Immature natural killer cell (primary cell): ENCODE measurements at places on chromosomes 1 and 21. TPM values are rescaled to one million over a fixed set of nuclear protein-coding genes. Genes with fewer than 3 reads are reported as not detected.

GRCh38 chr1:226609836-226610455, 61.4 kb downstream of the STUM start:
- no peak overlapping the region for H3K27ac ChIP-seq
- H3K4me1 ChIP-seq = no peaks in the 10 kb centered on the region
- H3K27me3 ChIP-seq = peaks cover 4% of the 10 kb centered on the region
- no peaks in the 10 kb centered on the region for H3K36me3 ChIP-seq

DNA sequence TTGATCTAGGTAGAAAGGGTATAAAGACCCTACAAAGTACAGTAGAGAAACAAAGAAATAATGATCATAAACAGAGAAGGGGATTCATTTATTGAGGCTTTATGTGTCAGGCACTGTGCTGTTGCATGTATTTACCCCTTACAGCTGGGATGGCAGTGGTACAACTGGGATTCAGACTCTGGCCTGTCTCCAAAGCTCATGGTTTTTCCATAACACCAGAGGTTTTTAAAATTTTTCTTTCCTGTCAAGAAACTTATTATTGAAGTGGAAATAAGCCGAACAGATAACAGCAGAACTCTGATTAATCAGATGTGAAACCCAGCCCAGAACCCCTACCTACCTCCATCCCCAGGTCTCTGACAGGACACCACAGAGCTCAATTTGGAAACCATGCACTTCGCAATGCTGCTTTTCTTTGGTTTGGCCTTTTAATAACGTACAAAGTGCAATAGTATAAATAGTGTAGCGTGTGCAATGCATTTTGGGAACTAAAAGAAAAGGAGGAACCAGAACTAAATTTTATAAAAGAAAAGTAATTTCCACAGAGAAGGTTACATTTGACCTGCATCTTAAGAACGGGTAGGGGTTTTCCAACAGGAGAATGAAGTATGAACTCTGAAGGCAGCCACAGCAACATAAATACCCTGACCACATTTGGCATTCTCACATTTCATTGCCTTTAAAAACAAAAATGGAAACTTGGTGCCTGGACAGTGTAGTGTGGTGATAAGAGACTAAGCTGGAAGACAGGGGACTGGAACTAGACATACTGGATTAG, 92.0 kb upstream of the S1PR1 start:
- H3K36me3 ChIP-seq = peaks cover 4% of the 10 kb centered on the region
- H3K4me3 ChIP-seq = no peak overlapping the region
- H3K27ac ChIP-seq = no peak overlapping the region
- H3K27me3 ChIP-seq = no peaks in the 10 kb centered on the region

DNA sequence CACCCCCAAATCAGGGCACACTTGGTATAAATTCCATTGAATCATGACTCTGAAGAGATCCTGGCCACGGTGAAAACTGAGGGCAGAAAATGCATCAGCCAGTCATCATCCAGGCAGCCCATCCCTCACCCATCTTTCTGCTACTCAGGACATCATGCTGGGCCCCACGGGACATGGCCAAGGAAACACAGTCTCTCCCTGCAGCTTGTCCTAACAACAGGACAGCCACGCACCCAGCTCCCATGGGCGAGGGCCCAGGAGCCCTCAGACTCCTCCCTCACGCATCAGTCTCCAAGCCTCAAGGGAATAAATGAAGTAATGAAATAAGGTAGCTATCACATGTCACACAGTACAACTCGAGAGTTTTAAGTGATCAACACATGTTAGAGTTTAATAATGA, 37.8 kb downstream of the ELK4 start:
- H3K27ac ChIP-seq = peak overlapping the region; percentile 92
- peak overlapping the region; percentile 48 for H3K4me3 ChIP-seq
- peaks cover 26% of the 10 kb centered on the region for H3K4me1 ChIP-seq
- peaks cover 3% of the 10 kb centered on the region for H3K27me3 ChIP-seq
- H3K36me3 ChIP-seq = peaks cover 14% of the 10 kb centered on the region

DNA sequence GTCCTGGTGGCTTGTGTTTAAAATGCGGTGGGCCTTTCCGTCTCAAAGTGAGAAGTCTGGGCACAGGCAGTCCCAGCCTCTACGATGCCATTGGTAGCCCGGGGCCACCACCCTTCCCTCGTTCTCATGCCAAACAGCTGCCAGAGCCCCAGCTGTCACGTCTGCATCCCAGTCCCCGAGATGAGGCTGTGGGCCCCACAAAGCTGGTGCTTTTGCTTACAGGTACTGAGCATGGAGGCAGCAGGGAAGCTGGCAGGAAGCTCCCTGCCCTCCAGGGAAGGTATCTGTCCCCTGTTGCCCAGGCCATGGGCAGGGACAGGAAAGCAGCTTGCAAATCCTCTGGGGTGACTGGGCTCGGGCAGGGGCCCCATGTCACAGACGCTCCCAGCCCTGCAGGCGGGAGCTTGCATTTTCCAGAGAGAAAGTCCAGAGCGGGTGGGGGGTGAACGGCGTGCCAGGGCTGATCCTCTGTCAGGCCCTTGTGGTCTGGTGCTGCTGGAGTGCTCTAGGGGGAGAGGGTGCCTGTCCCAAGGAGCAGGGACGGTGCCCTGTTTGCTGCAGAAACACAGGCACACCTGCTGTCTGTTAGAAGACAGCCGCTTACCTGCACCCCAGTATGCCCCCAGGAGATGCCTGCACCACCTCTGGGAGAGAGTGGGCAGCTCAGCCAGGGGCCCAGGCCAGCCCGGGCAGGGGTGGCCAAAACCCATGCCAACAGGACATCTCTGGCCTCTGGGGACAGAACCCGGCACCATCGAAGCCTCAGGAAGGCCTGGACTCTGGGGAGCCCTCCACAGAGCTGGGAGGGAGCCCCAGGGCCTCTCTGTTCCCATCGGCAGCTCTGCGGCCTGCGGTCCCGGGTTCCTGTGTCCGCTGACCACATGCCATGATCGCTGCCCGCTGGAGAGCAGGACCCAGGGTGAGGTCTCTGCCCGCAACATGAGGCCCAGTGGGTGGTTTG, 45.9 kb downstream of the SLX9 start:
- no peaks in the 10 kb centered on the region for H3K27me3 ChIP-seq
- no peak for DNase-seq
- no peaks in the 10 kb centered on the region for H3K36me3 ChIP-seq
- no peak overlapping the region for H3K27ac ChIP-seq
- H3K4me3 ChIP-seq = no peak overlapping the region

DNA sequence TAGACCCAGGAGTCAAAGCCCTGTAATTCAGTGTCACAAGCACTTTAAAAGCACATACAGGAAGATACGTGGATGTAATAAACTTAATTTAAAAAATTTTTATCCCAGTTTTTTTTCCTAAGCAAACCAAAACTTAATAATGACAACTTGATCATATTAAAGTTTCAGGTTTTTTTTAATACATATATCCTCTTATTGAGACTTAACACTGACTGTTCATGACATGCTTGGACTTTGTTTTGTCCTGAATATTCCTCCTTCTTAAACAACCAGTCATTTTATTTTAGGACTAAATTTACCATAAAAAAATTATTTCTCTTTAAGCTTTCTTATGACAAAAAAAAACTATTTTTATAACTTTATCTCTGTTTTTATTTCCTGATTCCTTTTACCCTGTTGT, 64.1 kb downstream of the WDR4 start:
- no peak overlapping the region for H3K4me3 ChIP-seq
- H3K4me1 ChIP-seq = no peaks in the 10 kb centered on the region
- H3K27me3 ChIP-seq = peaks cover 5% of the 10 kb centered on the region
- DNase-seq = no peak

DNA sequence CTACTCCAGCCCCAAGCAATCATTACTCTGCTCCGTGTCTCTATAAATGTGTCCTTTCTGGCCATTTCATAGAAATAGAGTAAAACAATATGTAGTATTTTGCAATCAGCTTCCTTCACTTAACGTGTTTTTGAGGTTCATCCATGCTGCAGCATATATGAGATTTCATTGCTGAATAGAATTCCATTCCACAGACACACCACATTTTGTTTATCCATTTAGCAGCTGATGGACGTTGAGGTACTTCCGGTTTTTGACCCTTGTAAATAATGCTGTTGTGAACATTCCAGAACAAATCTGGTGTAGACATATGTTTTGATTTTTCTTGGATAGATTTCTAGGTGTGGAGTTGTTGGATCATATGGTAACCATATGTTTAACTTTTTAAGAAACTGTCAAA, 30.7 kb downstream of the ADAM30 start:
- H3K36me3 ChIP-seq = no peaks in the 10 kb centered on the region
- no peak overlapping the region for H3K4me3 ChIP-seq
- peaks cover 3% of the 10 kb centered on the region for H3K27me3 ChIP-seq
- no peak for DNase-seq
- H3K4me1 ChIP-seq = no peaks in the 10 kb centered on the region

Gene TM2D1
- polyA plus RNA-seq = 47.0 TPM

DNA sequence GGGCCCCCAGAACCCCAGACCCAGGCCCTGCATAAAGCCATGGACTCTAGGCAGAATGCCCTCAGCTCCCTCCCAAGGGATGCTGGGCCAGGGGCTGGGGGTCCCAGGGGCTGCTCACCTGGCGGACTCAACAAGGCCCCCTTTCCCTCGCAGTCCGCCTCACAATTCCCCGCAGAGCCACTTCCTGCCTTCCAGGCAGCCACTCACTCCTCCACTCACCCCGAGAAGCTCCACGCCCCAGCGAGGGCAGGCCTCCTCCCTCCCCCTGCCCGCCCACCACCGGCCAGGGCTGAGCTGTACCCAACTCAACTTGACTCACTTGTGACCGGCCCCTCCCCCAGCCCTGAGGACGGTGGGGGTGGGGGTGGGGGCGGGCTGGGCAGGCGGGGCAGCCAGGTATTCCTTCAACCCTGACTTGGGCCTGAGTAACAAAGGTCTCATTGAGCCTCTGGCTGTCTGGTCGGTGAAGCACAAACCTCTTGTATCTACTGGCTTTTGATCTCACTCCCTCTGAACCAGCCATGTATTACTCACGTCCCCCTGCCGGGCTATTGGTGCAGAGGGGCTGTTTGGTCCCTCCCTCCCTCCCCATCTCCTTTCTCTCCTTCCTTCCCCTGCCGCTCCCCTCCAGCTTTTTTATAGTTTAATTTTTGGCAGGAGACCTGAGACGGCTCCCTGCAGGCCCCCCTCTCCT, 5.9 kb downstream of the BLACAT1 start:
- H3K4me1 ChIP-seq = peaks cover 4% of the 10 kb centered on the region
- no peak overlapping the region for H3K4me3 ChIP-seq
- DNase-seq = no peak
- no peaks in the 10 kb centered on the region for H3K36me3 ChIP-seq
- H3K27ac ChIP-seq = no peak overlapping the region
- H3K27me3 ChIP-seq = peaks cover 2% of the 10 kb centered on the region

Gene ZYG11B
- 1.1 TPM for polyA plus RNA-seq

DNA sequence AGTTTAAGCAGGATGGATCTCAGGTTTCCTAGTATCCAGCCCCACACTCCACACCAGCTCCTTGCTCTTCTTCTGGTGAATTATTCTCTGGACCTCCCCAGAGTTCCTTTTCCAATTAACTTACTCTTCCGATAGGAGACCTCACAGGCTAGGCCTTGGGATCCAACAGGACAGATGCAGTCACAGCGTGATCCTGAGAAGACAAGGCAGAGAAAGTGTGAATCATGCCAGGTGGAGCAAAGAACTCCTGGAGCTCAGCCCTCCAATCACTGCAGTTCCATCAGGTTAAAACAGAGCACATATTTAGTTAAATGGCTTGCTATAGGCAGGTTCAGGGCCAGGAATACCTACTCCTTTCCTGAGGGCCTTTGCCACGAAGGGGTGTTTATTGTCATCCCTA, 34.1 kb downstream of the C8B start:
- H3K27me3 ChIP-seq = peaks cover 5% of the 10 kb centered on the region
- DNase-seq = no peak
- H3K36me3 ChIP-seq = no peaks in the 10 kb centered on the region
- no peak overlapping the region for H3K4me3 ChIP-seq
- no peak overlapping the region for H3K27ac ChIP-seq

DNA sequence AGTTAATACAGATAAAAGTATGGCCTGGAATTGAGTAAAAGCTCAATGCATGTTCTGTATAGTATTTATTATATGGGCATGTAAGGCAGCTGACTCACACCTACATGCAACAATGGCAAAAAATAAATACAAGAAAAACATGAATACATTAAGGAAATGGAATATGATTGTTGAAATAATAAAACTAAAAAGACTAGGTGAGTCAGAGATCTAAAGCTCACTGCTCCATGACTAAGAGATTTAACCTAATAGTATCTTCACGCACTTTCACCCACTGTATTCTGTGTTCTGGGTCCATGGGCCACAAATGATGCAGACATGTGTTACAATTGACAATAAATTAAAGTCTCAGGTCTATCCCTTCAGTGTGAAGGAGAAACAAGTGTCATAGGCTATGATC, 607.0 kb downstream of the AGBL4 start:
- no peaks in the 10 kb centered on the region for H3K36me3 ChIP-seq
- H3K4me3 ChIP-seq = no peak overlapping the region
- no peaks in the 10 kb centered on the region for H3K27me3 ChIP-seq
- H3K27ac ChIP-seq = no peak overlapping the region

- no peaks in the 10 kb centered on the region for H3K27me3 ChIP-seq
- no peak overlapping the region for H3K4me3 ChIP-seq
- peak overlapping the region; percentile 82 for H3K27ac ChIP-seq
- DNase-seq = no peak
- H3K4me1 ChIP-seq = peaks cover 25% of the 10 kb centered on the region
Measured at GRCh38 chr1:110727246-110727645, 52.5 kb upstream of the KCNA3 start.

- H3K27me3 ChIP-seq = no peaks in the 10 kb centered on the region
- no peak for DNase-seq
- no peak overlapping the region for H3K27ac ChIP-seq
Measured at GRCh38 chr21:40117236-40117635, 250.0 kb downstream of the PCP4 start.

Gene LORICRIN
- polyA plus RNA-seq = not detected

- no peak overlapping the region for H3K27ac ChIP-seq
- no peaks in the 10 kb centered on the region for H3K27me3 ChIP-seq
- no peaks in the 10 kb centered on the region for H3K36me3 ChIP-seq
- no peak overlapping the region for H3K4me3 ChIP-seq
Measured at GRCh38 chr1:40636777-40637176, 28.7 kb downstream of the RIMS3 start.

DNA sequence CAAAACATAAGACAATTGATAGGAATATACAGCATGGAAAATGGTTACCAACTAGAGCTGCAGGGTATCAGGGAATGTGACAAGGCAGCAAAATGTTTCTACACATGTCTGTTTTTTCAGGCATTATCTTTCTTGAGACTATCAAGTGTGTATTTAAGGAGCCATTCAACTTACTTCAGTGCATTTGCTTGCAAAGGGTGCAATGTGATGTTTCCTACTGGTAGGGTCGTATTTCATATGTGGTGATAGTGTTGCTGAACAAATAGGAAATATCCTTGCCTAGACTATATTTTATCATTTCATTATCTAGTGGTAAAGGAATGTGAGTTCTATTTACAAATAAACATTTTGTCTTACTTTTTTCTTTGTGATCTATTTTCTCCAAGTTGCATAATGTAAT, 42.4 kb downstream of the PTPRC start:
- peaks cover 37% of the 10 kb centered on the region for H3K27me3 ChIP-seq
- H3K4me1 ChIP-seq = peaks cover 92% of the 10 kb centered on the region
- DNase-seq = peak; percentile 61
- peak overlapping the region; percentile 83 for H3K4me3 ChIP-seq
- H3K27ac ChIP-seq = peak overlapping the region; percentile 97

- H3K27ac ChIP-seq = no peak overlapping the region
- H3K4me1 ChIP-seq = no peaks in the 10 kb centered on the region
- peaks cover 3% of the 10 kb centered on the region for H3K27me3 ChIP-seq
Measured at GRCh38 chr1:31084782-31085569, 19.5 kb upstream of the PUM1 start.
